ENCODE measurements at places on chromosomes 6 and 20. TPM values are rescaled to one million over a fixed set of nuclear protein-coding genes. Genes with fewer than 3 reads are reported as not detected.

LRRN4 gene
- total RNA-seq = 1.0 TPM

TNFRSF6B gene
- total RNA-seq = 9.3 TPM

RPS10 gene
- total RNA-seq = 5,879 TPM

IL20RA gene
- total RNA-seq = 0.85 TPM

APOM gene
- total RNA-seq = 0.51 TPM

CDH4 gene
- total RNA-seq = 0.82 TPM

DYNLT2 gene
- 0.47 TPM for total RNA-seq

PSMB8 gene
- 68.0 TPM for total RNA-seq

AKAP12 gene
- total RNA-seq = 103 TPM

SAMD5 gene
- 1.3 TPM for total RNA-seq

PTGIS gene
- total RNA-seq = 58.2 TPM

PNPLA1 gene
- not detected for total RNA-seq

BMP5 gene
- total RNA-seq = not detected

FAM217A gene
- not detected for total RNA-seq

All from pericardium fibroblast (primary cell).